Stimulated activated CD8-positive, alpha-beta memory T cell treated with anti-CD3 and anti-CD28 coated beads, Interleukin-15, amount 100 ng/mL, for 1 hour (primary cell): ENCODE measurements at places on chromosomes 3 and 15.

- DNase-seq, result no peak
These were observed 1.3 kb downstream of the FEM1B start for GRCh38 chr15:68278595-68279405.

GRCh38 chr15:92599394-92599970 lies 56.1 kb downstream of the FAM174B start:
- no peak for DNase-seq

- no peak for DNase-seq
These were observed 522.5 kb upstream of the AGTR1 start for GRCh38 chr3:148175214-148175613.

GRCh38 chr3:126213379-126214028 lies 33.1 kb upstream of the ALDH1L1 start:
- DNase-seq, result no peak

DNA sequence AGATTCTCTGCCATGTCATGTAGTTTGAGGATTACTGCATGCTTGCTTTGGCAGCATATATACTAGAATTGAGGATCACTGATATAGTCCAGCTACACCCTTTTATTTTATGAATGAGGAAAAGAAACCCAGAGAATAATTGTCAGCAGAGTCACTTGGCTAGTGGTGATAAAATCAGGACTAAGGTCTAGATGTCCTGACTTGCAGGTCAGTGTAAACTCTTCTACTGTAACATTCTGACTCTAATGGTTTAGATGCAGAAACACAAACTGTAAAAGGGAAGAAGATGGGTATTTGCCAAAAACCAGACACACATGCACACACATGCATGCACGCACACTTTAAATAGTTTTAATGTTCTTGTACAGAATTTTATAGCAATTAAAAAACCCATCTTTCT lies 97.5 kb downstream of the ARHGEF26 start:
- DNase-seq, result no peak

DNA sequence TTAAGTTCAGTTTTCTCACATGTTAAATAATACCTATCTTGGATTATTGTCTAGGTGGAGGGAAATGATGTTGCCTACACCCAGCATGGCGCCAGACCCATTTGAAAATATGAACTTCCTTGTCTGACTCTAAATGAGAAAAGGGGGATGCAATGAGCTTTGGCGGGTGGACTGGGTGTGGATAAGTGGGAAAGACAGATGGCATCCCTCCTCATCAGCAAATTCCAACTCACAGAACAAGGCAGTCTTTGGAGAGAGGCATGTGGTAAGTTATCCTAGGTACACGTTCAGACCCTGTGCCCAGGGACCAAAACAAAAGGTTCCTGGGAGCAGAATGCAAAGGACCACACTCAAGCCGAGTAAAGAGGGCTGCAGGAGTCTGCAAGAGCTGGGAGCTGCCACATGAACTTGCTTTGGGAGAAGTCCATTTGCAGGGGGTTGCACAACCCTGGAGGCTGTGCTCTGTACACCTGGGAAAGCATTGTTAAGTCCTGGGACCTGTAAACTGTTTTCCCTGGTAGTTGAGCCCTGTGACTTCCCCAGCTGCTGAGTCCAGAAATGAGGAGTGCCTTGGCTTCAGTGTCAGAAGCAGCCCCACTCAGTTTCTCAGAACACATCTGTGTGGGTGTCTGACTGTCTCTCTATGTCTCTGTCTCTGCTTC lies 102.3 kb upstream of the TPM1 start:
- DNase-seq, result no peak

- DNase-seq, result no peak
These were observed 39.4 kb upstream of the ATP13A3 start for GRCh38 chr3:194526164-194526563.

GRCh38 chr3:45552031-45552793 lies 42.3 kb upstream of the LIMD1 start:
- DNase-seq, result no peak

- no peak for DNase-seq
These were observed 22.2 kb upstream of the ZNF710 start for GRCh38 chr15:89978914-89979313.

DNA sequence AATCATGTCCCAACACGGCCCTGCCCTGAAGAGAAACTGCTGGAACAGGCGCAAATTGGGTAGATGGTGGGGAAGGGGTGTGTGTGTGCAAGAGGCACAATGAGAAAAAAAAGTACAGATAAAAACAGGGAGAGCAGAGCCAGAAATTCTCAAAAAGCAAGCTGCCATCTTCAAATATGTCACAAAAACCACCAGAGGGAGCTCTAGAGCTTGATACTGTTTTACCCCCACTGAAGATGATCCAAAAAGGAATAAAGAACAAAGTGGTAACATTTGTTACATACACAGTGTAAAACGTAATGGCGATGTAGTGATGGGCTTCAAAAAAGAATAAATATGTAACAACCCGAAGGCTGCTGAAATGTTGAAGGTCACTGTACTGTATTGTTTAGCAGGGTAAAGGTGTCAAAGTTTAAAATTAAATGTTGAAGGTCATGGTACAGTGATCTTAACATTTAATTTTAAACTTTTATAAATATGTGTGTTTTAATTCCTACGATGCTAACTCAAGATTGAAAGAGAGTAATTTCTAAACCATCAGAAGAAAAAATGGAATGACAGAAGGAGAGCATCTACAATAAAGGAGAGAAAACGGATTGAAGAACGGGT lies 6.0 kb downstream of the SNRPA1 start:
- DNase-seq, result no peak

DNA sequence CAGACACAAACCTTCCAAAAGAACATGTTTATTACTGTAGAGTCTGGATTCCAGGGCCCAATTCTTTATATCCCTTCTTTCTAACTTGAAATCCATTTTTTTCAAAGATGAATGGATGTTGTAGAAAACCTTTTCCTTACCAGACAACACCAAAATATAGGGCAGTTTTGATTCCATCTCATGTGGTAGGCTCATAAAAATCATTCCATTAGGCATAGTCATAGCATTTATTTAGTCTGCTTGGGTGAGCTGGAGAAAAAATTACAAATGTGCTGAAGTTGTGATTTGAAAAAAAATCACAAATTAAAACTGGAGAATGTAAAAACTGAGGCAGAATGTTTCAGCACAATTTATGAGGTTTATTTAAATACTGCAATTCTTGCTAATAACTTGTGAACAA lies 199.3 kb upstream of the TBC1D5 start:
- DNase-seq, result no peak

- no peak for DNase-seq
These were observed 15.2 kb downstream of the SLTM start for GRCh38 chr15:58918239-58918638.

- DNase-seq, result no peak
These were observed 101.9 kb downstream of the KLHL25 start for GRCh38 chr15:85692873-85693272.

DNA sequence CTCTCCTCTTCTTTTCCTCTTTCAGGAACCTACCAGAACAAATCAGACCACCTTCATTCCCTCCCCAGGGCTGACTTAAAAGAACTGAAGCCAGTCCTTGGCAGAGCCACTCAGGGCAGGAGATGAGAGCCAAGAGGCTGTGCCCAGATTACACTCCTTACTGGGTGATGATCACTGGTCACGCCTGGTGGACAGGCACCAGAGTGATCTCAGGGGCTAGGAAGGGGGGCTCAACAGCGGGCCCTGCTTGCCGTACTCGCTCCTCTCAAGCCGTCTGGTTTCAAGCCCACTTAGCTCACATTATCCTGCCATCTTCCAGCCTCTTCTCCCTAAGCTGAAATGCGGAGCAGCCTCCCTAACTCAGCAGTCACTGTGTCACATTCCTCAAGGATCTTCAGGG lies 1.7 kb upstream of the FAH start:
- DNase-seq, result no peak

DNA sequence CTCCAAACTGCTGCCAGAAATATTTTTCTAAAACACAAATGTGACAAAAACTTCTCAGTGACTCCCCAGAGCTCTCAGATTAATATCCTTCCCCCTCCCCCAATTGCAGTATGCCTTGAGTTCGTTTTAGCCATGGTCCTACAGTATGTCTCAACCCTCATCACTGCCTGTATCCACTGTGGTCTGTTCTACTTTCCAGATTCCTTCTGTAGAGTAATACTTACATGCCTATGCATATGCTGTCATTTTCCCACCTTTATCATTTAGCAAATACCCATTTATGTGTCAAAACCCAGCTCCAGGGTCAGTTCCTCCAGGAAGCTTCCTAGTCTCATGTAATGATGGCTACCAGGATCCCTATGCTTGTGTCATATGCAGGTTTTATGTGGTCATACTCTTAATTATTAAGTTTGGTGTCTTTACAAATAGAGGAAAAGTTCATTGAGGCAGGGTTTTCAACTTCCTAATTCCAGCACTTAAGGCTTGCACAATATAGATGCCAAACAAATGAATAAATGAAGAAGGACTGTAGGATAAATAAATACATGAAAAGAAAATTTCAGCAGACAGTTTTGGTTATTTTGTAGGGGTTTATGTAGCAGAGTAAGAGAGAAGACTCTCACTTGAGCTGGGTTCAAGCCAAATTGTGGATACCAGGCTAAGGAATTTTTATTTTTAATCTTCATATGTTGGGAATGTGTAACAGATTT lies 170.8 kb downstream of the ALCAM start:
- no peak for DNase-seq

GRCh38 chr15:89851673-89852341 lies 37.2 kb upstream of the ANPEP start:
- no peak for DNase-seq

GRCh38 chr3:114460459-114460858 lies 166.6 kb downstream of the TIGIT start:
- no peak for DNase-seq

- DNase-seq, result no peak
These were observed 8.4 kb downstream of the TBC1D21 start for GRCh38 chr15:73881579-73882320.

GRCh38 chr3:100928638-100929428 lies 64.4 kb downstream of the ABI3BP start:
- DNase-seq, result no peak

- no peak for DNase-seq
These were observed 11.2 kb upstream of the SEMA5B start for GRCh38 chr3:123038751-123039150.

- DNase-seq, result no peak
These were observed 98.3 kb downstream of the ANO10 start for GRCh38 chr3:43523454-43524053.

DNA sequence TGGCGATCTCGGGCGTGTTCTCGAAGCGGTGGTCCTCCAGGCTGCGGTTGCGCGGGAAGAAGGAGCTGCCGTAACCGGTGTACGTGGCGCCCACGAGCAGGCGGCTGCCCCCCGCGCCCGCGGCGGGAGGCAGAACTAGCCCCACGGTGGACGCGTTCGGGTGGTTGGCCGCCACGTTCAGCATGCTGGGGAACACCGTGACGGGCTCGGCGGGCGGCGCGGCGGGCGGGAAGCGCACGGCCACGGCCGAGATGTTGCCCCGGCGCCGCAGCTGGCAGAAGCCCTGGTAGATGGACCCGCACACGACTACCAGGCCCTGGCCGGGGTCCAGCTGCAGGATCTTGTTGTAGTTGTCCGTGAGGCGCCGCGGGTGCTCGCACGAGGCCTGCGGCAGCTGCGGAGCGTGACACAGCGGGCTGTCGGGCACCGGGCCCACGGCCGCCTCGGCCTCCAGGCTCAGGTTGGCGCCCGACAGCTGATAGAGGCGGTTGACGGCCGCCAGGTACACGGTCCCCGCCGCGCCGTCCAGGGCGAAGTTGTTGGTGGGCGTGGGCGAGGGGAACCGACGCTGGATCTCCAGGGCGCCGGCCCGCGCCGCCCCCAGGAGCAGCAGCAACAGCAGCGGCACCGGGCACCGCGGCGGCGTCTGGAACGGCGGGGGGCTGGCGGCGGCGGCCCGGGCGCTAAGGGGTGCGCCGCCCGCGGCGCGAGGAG lies 397 bp downstream of the PLXND1 start:
- no peak for DNase-seq

DNA sequence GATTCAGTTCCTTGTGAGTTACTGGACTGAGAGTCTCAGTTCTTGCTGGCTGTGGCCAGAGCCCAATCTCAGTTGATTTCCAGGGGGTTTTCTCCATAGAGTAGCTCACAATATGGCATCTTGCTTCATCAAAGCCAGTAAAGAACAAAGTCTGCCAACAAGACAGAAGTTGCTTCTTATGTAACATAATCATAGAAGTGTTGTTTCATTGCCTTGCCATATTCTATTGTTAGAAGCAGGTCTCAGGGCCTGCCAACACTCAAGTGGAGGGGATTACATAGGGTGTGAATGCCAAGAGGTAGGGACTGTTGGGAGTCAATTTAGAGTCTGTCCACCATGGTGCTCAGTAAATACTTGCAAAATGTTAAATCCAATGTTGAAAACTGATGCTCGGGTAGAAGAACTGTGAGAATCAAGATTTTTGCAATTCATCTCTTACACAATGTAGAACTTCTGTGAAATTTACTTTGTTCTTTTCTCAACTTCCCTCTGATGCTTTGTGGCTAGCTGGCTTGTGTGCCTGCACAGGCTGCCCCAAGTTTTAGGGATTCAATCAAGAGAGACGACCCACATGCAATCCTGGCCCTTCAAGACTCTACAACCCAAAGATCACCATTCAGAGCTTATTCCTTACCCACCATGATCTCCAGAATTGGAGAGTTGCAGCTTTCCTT lies 13.3 kb upstream of the PXYLP1 start:
- DNase-seq, result no peak

DNA sequence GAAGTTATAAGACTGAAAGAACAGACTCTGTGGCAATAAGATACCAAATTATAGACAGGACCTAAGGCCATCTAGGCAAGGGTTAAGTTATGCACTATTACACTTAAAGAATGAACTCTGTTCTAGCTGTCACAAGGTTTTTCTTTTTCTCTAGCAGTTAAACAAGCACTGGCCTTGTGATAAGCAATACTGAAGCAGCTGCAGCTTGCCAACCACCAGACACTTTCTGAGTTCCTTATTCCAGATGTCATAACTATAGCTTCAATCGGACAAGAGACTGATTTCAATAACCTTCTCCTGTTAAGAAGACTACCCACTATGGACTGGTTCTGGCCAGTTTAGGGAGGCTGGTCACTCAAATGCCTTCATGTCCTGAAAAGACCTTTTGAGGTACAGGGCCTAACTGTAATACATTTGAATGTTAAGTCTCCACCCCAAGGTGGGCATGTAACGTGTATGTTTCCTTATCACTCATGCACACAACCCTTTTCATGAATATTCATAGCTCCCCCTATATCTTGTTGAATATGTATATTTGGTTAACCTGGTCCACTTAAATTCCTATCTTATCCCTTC lies 85.8 kb downstream of the CFAP20DC start:
- DNase-seq, result no peak

- no peak for DNase-seq
These were observed 74.2 kb downstream of the EPHB3 start for GRCh38 chr3:184635774-184636173.

DNA sequence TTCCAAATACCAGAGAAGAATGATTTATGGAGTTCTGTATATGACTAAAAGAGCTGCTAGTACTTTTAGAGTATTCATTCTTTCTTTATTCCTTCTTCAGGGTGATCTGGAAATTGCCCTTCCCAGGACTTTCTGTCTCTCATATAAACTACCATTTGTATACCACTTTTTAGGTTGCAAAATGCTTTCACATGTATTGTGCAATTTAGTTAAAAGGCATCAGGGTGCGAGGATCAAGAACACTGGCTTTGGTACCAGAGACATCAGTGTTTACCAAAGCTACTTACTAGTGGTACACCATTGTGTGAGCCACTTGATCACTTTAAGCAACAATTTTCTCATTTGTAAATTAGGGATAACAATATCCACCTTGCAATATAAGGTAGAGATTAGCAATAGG lies 251.4 kb downstream of the TIGIT start:
- no peak for DNase-seq
